NCI-H1417 treated with DMSO at 0.1 percent for 48 hours (cell line): ENCODE measurements at places on chromosomes 2 and 18.

- DNase-seq = no peak
These were observed 14.2 kb downstream of the MTX2 start for GRCh38 chr2:176283291-176284068.

- no peak for DNase-seq
These were observed 57.8 kb upstream of the SPP2 start for GRCh38 chr2:233992513-233993217.

- no peak for DNase-seq
These were observed 44.1 kb downstream of the C1D start for GRCh38 chr2:68018727-68019126.

DNA sequence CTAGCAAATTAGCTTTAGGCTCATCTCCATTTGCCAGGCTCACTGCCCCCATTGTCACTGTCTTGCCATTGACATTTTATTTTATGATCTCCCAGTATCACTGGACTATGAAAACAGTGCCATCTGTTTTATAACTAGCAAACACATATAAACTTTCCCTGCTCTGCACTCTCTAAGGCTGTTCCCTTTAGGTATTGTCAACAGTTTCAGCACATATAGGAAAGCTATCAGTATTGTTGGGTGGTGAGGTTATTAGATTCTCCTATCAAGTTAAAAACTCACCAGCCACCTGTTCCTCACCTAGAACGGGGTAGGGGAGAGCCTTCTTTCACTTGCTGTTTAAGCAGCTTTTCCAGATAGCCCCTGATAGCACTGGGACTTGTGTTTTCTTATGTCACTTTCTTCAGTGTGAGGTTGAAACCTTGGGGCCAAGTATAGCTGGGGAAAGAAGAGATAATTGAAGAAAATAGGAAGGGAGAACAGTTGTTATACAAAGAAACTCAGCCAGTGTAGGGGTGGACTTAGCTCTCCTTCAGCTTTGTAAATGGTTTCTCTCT lies 32.5 kb downstream of the CFLAR start:
- DNase-seq = no peak

GRCh38 chr2:39069136-39069515 lies 51.7 kb downstream of the SOS1 start:
- DNase-seq = no peak

- no peak for DNase-seq
These were observed 70.0 kb downstream of the PXDN start for GRCh38 chr2:1674276-1674675.

DNA sequence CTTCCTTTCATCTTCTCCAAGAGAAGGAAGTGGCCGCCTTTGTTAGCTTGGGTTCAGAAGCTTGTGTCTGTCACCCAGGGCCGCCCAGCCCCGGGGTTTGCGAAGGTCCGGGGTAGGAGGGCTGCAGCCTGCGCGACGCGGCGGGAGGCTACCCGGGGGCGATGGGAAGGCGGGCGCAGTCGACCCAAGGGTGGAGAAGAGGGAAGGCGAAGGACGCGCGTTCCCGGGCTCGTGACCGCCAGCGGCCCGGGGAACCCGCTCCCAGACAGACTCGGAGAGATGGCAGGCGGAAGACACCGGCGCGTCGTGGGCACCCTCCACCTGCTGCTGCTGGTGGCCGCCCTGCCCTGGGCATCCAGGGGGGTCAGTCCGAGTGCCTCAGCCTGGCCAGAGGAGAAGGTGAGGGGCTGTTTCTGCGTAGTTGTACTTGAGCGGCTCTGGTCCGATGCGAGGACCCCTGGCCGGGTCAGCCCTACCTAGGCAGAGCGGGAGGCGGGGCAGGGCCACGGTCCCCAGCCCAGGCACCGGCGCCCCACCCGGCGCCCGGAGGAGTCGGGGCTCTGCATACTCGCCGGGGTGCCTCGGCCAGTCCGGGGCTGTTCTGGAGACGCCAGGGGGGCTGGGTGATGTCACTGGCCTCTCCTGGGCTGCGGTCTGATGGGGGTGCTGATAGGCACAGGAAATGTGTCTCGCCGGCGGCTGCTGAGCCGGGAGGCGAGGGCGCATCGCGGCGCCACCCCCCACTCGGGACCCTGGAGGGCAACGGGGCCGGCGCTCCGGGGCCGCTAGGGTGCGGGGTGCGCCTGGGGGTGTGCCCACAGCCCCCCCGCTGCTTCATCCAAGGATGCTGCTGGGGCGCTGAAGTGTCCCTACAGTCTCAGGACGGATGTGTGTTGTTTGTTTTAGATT lies at the start of gene QPCT:
TSS of gene QPCT (plus strand) at position 178 of the 909 bp plus-strand sequence. CDS start at position 280, 102 bp downstream.
- DNase-seq = no peak

GRCh38 chr2:58543442-58543841 lies 302.3 kb upstream of the FANCL start:
- DNase-seq = peak; percentile 76

GRCh38 chr18:58247363-58247834 lies 203.4 kb downstream of the NEDD4L start:
- DNase-seq = no peak

- DNase-seq = no peak
These were observed 12.3 kb downstream of the CTIF start for GRCh38 chr18:48551100-48551499.

DNA sequence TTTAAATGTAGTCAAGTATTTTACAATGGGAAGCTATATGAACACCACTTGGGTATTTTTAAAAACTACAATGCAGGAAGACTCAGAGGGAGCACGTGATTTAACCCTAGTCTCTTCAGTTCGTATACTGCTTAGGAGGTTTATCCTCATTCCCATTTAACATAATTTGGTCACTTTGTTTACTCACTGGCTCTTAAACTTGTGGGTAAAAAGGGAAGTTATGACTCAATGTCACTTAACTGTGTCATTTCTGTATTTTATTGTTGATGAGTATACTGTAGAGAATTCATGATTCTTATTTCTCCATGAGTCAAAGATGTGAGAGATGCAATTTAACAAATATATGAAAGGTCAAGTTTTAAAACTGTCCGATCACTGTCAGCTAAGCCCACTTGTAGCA lies 48.2 kb downstream of the SLC66A3 start:
- no peak for DNase-seq

DNA sequence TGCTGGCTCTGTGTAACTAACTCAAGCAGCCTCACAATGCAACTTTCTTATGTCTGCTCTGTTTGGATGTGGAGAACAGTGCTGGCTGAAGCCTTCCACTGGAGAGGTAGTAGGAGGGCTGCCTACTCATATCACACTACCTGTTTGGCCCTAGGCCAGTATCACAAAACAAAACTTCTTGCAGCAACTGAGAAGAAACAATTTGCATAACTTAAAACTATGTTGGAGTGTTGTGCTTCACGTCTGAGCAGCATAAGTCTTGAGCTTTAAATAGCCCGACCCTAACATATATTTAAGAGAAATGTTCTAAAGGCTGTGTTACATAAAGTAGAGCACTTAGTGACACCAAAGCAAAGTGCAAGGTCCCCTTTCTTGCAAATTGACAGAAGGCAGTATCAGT lies 204.9 kb upstream of the ACVR2A start:
- no peak for DNase-seq

DNA sequence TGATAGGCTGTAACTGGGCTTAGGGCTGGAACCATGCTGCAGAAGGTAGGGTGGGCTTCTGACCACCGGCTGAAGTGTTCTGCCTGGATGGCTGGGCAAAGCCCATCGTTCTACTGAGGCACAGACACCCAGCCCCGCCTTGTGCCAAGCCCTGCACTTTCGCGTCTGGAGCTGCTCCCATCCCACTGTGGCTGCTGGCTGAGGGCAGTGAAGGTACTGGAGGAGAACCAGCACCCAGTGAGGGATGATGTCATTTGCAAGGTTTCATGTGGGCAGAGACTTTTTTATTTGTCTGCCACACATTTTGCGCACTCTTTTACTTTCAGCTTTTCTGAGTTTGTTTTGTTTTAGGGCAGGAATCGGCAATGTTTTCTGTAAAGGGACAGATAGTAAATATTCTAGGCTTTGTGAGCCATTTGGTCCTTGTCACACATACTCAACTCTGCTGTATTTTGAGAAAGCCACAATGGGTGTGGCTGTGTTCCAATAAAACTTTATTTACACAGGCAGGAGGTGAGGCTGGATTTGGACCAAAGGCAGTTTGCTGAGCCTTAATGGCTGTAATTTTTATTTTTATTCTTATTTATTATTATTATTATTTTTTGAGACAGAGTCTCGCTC lies 85.6 kb downstream of the ASB1 start:
- no peak for DNase-seq

- no peak for DNase-seq
These were observed 41.7 kb downstream of the MYOM1 start for GRCh38 chr18:3177902-3178687.

- DNase-seq = no peak
These were observed 12.4 kb upstream of the FAM228A start for GRCh38 chr2:24162494-24162893.

DNA sequence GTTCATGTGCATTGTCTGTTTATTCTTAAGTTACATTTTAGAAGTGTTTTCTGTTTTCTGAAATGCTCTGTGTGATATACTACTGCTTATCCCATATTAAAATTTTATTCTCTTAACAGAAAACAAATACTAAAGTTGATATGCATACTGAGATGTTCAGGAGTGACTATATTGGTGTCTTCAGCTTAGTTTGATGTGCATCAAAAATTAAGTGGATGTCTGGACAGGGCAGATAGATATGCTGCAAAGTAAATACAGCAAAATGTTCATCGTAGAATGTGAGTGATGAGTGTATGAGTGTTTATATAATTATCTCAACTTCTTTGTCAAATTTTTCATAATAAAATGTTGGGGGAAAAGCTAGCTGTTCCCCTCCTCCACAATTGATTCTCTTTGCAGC lies 13.2 kb downstream of the VAPA start:
- no peak for DNase-seq

DNA sequence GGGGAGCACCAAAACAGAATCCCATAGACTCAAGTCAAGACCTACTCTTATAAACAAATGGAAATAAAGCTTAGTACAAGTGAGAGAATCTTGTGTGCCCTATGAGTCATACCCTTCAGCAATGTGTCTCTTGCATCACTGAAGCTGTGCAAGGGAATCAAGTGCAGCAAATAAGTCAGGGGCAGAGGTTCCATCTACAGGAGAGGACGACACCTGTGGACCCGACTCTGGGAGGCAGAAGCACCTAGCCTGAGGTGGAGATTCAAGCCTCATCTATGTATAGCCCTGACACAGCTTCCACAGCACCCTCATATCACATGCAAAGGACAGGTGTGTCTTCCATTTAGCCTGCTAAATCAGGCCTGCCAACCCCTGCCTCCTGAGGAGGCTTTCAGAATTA lies 298.2 kb downstream of the CNTNAP5 start:
- DNase-seq = no peak

DNA sequence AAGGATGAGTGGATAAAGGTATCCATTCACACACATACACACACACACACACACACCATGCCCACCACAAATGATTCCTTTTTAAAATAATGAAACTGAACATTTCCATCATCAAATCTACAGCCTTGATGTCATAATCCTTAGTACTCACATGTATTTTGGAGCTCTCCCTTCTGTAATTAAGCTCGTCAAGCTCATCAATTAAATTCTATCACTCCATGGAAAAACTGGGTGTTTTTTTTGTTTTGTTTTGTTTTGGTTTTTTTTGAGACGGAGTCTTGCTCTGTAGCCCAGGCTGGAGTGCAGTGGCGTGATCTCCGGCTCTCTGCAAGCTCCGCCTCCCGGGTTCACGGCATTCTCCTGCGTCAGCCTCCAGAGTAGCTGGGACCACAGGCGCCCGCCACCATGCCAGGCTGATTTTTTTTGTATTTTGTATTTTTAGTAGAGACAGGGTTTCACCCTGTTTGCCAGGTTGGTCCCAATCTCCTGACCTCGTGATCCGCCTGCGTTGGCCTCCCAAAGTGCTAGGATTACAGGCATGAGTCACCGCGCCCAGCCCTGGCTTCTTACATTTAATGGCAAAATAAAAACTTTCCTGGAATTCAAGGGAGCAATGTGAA lies 78.6 kb upstream of the RGPD4 start:
- no peak for DNase-seq

- DNase-seq = no peak
These were observed 72.8 kb downstream of the TCF4 start for GRCh38 chr18:55515214-55515613.

DNA sequence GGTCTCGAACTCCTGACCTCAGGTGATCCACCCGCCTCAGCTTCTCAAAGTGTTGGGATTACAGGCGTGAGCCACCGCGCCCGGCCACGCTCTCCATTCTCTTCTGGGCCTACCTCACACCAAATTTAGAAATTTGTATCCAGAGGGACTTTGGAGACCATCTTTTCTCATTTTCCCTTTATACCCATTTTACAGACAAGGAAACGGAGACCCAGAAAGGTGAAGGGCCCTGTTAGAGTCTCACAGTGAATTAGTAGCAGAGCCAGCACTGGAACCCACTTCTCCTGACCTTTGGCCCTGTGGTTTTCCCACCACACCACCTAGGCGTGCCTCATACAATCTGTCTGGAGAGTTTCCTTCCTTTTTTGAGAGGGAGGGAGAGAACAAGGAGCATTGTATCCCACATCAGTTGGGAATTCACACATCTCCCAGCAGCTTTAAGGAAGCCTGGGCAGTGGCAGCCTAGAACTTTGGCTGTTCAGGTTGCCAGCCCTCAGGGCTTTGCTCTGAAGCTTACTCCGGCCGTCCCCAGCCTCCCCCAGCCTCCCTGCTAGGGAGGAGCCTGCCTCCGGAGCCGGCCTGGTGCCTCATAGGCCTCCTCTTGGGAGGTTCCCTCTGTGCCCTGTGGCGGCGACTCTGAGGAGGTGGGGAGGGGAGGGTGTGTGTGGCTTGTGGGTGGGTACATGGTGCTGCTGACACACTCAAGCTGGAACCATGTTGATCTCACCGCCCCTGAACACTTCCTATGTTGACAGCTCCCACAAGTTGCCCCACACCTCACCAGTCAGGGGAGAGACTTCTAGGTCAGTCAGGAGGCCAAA lies 13.8 kb downstream of the FOSL2 start:
- no peak for DNase-seq

GRCh38 chr2:36357847-36358659 lies 2.5 kb downstream of the CRIM1 start:
- no peak for DNase-seq

GRCh38 chr18:79641722-79642497 lies 37.7 kb upstream of the CTDP1 start:
- no peak for DNase-seq

- DNase-seq = no peak
These were observed at the start of gene SP5 for GRCh38 chr2:170715062-170715931. TSS of gene SP5 (plus strand) at chr2:170715337. CDS start at chr2:170715513, 176 bp downstream.

- DNase-seq = no peak
These were observed 105.0 kb upstream of the DNAJC10 start for GRCh38 chr2:182611009-182611408.

DNA sequence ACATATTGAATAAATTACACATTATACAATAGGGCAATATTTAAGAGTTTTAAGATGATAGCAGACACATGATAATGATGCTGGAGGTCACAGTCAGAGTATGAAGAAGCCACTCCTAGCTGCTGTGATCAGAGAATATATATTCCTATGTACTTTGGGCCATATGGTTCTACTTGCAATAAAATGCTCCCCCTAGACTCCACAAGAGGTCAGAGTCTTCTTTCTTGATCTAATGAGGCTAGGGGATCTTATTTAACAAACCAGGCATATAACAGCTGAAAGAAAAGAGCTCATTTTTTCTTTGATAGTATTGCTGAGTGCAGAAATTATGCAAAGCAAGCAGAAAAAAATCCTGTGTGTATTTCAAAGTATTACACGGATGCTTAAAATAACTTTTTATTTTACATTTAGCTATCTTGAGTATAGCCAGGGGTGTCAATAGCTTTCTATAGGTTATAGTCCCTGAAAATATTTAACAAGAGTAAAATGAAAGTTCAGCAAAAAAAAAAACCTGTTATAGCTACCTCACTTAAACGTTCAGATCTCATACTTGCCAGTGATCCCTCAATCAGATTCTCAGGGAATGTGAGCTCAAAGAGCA lies 748.7 kb upstream of the CHAC2 start:
- no peak for DNase-seq

GRCh38 chr2:217049422-217049821 lies 189.6 kb upstream of the TNP1 start:
- DNase-seq = no peak

GRCh38 chr2:89837962-89838625 lies 1146.6 kb downstream of the RPIA start:
- DNase-seq = no peak
